ENCODE measurements at places on chromosomes 4 and X. TPM values are rescaled to one million over a fixed set of nuclear protein-coding genes. Genes with fewer than 3 reads are reported as not detected.
A peak's percentile ranks its signal among the peaks of the same experiment; 100 is the strongest.

DNA sequence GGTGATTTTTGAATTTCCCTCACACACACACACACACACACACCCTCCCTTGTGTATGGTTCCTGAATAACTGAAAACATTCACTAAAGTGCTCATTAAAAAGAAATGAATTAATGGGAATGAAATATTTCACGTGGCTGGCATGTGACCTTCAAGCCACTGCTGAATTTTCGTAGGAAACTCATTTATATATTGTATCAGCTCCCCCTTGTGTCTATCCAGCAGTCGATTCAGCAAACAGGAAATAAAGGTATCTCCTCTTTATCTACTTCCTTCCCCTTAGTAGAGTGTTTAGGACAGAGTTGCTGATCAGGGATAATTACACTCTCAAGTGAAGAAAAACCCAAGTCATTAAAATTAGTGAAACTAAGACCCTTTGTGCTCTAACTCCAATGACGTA, 912.6 kb upstream of the LCORL start:
- DNase-seq, result peak; percentile 3

- DNase-seq, result no peak
Measured at GRCh38 chr4:150648123-150648522, 66.2 kb downstream of the MAB21L2 start.

DNA sequence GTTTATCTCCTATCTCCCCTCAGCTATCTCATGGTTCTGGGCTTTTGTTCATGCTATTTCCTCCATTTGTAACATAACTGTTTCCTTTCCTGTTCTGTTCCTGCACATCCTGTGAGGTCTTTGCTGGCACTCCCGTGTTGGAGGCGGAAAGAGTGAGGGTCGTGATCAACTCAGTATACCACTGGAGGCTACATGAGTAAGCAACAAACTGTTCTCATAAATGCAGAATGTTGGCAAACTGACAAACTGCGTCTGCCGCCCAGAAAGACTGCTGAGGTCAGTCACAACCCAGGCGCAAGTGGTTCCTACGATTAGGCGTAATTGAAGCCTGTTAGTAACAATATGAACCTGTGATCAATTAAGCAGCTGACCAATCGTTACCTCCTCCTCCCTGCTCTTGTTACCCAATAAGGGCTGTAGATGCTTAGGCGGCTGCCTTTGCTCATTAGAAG, 48.8 kb downstream of the C4orf33 start:
- peak; percentile 25 for DNase-seq

GRCh38 chrX:16842684-16843083, 27.5 kb downstream of the RBBP7 start:
- DNase-seq, result no peak

DNA sequence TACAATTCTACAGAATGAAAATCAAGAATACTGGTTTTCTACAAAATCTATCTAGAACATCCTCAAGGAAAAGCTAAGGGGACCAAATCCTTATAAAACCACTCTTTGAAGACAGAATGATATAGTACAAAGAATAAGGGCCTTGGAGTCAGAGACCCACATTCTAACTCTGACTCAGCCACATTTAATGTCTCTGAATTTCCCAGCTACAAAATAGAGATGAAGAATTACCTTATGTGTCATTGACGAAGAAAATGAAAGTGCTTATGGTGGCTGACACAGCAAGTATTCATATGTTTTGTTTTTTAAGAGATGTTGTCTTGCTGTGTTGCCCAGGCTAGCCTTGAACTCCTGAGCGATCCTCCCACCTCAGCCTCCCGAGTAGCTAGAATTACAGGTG, 35.9 kb upstream of the CXorf38 start:
- DNase-seq, result no peak

GRCh38 chr4:37873386-37873785, 17.5 kb upstream of the TBC1D1 start:
- DNase-seq, result no peak

DNA sequence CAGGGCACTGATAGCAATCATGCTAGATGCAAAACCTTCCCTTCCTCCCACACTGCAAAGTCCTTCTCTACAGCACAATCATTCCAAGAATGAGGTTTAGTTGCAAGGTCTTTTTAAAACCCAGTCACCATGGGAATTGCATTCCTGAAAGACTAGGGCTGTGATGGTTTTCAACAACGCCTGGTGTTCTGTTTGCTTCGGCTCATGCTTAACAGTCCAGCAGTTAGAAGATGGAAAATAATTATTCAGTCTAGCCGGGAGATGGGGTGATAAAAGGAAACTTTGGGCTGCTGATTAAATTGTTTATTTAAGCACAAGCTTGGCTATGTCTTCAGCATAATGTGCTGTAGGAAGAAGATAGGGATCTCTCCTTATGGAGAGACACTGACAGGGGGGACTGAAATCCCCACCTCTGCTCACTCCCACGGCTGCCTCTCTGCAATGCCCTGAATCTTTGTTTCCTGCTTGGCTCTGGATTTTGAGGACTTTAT, 211.4 kb downstream of the MID1IP1 start:
- DNase-seq, result peak; percentile 9

DNA sequence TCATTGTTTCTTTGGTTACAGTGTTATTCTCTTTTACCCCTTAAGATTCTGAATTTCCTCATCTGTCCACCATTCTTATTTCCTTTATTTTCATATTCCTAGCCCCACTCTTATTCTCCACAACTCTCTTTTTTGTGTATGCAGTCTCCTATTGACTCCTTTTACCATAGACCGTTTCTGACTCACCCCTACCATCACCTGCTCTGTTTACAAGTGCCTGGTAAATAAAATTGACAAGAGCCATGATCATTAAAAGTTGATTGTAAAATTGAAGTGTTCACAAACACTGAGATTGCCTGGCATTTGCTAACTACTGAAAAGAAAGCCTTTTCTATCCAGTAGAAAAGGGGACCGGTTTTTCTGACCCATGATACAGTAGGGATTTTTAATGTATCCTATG, 54.4 kb downstream of the MRPL1 start:
- DNase-seq, result no peak

- no peak for DNase-seq
Measured at GRCh38 chrX:21905953-21906352, 34.6 kb upstream of the SMS start.

GRCh38 chr4:163815776-163816175, 321.3 kb downstream of the TMA16 start:
- no peak for DNase-seq

DNA sequence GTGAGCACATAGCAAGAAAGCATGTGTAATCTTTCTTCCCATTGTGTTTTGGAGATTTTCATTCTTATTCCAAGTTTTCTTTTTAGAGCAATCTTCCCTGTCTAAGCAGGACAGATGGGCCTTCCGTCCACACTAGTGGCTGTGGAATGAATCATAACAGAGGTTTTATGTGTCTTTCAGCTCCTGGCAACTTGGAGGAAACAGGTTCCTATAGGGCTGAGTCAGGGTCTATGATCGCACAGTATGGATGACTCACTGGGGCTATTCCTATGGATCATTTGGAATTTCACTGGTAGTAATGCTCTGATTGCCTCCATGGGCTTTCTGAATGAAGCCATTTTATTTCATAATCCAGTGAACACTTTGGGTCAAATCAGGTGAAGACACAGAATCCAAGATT, 51.8 kb upstream of the CBLL2 start:
- no peak for DNase-seq

DNA sequence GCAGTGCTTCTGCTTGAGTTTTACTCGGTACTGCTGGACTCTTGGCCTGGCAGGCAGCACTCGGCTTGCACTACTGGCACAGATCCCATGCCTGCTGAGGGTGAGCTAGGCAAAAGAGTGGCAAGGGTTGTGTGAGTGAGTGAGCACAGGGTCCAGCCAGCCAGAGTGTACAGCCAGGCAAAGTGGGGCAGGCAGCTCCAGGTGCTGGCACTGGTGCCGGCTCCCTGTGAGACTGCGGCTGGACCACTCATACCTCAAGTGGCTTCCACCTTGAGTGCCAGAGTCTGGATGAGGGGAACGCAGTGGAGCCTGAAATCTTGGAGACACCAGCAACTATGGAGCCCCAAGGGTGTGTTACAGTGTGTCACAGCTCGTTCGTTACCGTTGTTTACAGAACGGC, 1451.9 kb upstream of the AGA start:
- DNase-seq, result no peak

DNA sequence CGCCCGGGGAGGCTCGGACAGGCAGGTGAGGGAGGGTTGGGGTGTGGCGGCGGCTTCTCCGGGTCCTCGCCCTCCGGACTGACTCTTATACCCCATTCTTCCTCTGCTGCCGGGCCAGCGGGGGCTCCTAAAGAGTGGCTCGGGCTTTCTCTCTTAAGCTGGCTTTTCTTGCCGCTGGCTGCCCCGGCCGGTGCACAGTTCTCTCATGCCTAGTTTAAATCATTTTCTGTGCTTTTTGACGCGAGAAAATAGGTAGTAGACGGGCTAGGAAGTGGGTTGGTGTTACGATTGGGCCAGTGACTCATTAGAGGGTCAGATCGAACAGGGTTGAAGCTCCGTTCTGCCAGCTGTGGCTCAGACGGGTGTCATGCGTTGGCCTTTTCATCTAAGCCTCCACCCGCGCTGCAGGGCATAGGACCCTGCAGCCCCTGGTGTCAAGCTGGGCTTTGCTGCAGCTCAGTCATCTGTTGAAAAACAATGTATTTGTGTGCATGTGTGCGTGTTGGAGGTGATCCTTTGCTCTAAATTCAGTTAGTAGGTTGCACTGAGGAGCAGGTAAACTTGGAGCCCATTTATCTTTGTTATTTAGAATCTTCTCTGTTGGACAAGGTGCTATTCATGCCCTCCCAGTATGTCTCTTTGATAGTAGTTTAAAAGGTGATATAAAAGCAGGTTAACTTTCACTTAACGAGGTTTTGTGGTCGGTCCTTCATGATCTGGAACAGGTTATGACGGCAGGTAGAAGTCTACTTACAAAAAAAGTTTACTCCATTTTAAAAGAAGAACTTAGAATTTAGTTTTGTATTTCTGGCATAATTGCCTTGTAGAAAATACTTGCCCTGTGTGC, 802 bp downstream of the BMP2K start:
- DNase-seq, result peak; percentile 54

DNA sequence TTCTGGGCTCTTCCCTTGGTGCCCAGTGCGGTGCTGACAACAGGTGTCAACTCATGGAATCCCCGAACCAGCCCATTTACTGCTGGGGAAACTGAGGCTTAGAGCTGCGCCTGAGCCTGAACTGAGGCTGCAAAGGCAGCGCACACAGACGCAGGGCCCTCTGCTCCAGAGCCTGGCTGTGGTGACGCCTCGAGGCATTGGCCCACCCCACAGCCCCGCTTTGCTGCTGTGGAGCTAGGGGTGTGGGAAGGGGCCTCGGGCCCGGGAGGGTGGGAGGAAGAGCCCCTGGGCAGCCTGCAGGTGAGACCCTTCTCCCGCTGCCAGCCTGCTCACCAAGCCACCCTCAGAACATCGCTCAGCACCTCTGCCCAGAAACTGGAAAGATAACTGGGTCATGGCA, 97.4 kb upstream of the LRPAP1 start:
- no peak for DNase-seq

GRCh38 chrX:24789047-24789446, 95.3 kb downstream of the POLA1 start:
- no peak for DNase-seq

GRCh38 chr4:112717856-112718255, 80.9 kb downstream of the LARP7 start:
- DNase-seq, result no peak

- no peak for DNase-seq
Measured at GRCh38 chrX:150982235-150982787, 824 bp upstream of the HMGB3 start.

GRCh38 chr4:14883166-14883565, 119.1 kb upstream of the CPEB2 start:
- no peak for DNase-seq

DNA sequence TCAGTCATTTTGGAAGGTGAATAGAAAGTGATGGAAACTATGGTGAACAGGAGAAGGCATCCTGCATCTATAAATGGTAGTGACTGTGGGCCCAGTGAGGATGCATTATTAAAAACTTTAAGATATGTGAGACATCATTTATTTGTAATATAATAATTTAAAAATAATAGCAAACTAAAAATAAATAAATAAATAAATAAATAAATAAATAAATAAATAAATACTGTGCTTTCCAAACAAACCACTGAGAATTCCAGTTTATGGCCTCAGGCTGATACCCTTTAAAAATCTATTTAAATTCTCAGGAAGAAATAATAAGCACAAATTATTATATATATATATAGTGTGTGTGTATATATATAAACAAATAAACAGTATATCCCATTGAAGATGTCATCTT, 248.0 kb upstream of the DCAF8L1 start:
- DNase-seq, result no peak

- DNase-seq, result no peak
Measured at GRCh38 chr4:6529021-6529420, 46.0 kb upstream of the MAN2B2 start.

DNA sequence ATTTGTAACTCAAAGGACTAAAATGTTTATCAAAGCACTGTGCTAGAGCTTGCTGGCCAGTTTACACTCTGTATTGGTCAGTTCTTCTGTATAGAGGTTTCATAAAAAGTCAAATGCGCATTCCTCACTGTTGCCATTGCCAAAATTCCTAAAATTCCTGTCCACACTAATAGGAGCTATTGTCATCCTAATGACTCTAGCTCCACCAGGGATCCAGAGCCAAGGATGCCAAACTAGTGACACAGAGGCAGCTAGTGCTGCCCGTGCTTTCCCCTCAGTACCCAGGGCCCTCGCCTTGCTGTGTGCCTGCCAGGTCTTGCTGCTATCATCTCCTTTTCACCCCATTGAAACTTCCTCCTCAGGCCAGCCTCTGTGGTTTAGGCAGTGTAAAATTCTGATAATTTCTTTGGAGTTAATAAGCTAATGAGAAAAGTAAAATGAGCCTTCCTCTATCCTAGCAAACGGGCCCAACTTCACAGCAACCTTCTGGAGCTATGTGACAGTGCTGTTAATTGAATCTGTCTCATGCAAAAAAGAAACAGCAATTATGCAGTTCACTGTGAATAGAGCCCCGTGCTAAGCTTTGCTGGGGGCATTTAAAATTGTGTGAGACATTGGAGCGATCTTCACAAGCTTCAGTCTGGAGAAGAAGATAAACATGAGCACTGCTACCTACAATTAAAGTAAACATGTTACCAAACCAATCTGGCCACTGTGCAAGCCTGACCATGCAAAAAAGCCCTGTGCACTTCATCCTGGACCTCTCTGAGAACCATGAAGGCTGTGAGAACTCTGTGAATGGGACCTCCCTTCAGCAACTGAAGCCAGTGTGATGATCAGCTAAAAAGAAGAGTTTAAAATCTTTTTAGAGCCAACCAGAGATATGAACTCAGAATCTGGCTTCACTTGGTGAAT, 43.1 kb upstream of the FGF2 start:
- no peak for DNase-seq

GRCh38 chrX:110346681-110347080, 12.0 kb upstream of the RTL9 start:
- DNase-seq, result no peak

Gene IBSP
- polyA plus RNA-seq, result not detected

Gene ZNF182
- 2.1 TPM for polyA plus RNA-seq

Gene CCKAR
- polyA plus RNA-seq, result not detected

Gene TDO2
- polyA plus RNA-seq, result not detected

Gene MAB21L2
- 0.92 TPM for polyA plus RNA-seq

Gene LRAT
- polyA plus RNA-seq, result not detected

Gene HS3ST1
- polyA plus RNA-seq, result not detected

Gene KCTD8
- not detected for polyA plus RNA-seq

Gene MAGEA12
- 81.1 TPM for polyA plus RNA-seq

Gene ABCB7
- 19.3 TPM for polyA plus RNA-seq

Gene SPATA18
- 0.84 TPM for polyA plus RNA-seq

Gene PLRG1
- polyA plus RNA-seq, result 84.6 TPM

Gene CD38
- polyA plus RNA-seq, result not detected

Gene ARAP2
- not detected for polyA plus RNA-seq

Gene SMIM31
- not detected for polyA plus RNA-seq

Gene HMX1
- 0.20 TPM for polyA plus RNA-seq

Gene ARMCX4
- polyA plus RNA-seq, result 3.8 TPM

Data from SK-N-SH (cell line).